IMR-90 (cell line): ENCODE measurements at places on chromosomes 1 and 21. TPM values are rescaled to one million over a fixed set of nuclear protein-coding genes. Genes with fewer than 3 reads are reported as not detected.

- no peak for DNase-seq
These were observed 1.0 kb downstream of the FAM78B start for GRCh38 chr1:166165661-166166328.

DNA sequence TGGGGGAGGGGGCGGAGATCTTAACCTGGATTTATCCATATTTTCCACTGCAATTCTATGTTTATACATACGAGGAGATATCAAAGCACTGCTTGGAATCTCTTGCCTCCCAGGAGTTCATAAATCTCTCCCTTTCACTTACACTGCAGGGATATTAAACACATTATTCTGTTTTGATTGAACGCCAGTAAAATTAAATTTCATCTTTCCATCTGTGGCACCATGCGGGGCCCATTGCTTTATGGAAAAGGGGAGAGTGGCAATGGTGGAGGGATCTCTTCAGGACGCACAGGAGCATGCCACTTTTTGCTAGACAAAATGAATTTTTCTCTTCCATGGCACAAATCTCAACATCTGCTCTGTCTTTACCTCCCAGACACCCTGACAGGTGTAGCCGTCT, 648.0 kb upstream of the PLXNA2 start:
- no peak for DNase-seq

DNA sequence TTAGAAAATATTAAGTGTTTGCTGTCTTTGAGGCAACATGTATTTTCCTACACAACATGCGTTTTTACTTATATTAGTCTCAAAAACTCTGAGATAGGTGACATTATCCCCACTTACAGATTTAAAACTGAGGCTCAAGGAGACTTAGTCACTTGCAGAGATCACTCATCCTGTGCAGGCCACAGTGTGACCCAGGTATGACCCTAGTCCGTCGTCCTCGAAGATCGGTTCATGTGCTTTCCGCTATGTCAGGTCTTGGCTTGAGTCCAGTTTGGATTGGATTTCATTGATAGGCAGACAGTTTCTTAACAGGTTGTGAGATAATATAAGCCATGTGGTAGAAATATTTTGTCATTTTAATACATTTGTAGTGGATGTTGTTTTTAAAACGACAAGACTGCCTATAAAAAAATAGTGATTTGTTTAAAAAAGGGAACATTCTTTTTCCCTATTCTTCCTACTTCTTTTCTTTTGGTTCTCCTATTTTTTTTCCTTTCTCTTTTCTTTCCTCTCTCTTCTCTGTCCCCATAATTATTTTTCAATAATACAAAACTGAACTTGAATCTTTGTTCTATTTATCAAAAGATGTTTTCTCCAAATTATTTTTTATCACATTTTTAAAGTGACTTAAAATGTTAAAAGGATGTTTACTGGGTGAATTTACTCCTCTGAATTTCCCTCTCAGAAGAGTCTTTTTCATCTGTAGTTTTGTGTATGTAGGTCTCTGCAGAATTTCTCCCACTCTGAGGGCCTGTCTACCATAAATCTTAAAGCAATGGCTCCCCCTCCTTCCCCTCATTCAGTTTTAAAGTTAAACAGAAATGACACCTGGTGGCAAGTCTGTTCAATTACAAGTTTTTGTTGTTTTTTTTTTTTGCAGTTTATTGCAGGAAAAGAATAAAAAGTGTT, 81.8 kb downstream of the PHTF1 start:
- DNase-seq: peak; percentile 63

TRIM45 gene
- total RNA-seq: 1.7 and 2.0 TPM in 2 replicates

TNFRSF8 gene
- total RNA-seq: under 0.01 TPM in 2 replicates

TDRD10 gene
- not detected in 2 replicates for total RNA-seq

CLDN17 gene
- not detected in 2 replicates for total RNA-seq

DNA sequence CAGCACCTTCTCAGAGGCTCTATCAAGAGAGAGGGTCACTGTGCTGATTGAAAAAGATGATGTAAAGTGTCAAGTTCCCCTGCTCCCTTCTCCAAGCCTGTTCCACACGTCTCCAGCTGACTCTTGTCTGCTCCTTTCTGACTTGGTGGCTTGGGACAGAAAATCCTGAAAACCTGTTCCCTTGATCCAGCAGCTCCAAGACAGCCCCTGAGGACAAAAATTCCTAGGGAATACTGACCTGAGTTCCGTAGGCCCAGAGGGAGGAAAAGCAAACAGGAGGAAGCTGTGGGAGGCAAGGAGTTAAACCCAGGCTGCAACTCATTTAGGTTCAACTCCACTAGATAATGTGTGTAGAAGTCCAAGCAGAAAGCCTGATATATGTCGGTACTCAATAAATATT, 42.1 kb upstream of the ATP2B4 start:
- no peak for DNase-seq

MCOLN3 gene
- not detected in 2 replicates for total RNA-seq

GRCh38 chr21:35641271-35642016, 418.9 kb downstream of the SETD4 start:
- peak; percentile 67 for DNase-seq

DNA sequence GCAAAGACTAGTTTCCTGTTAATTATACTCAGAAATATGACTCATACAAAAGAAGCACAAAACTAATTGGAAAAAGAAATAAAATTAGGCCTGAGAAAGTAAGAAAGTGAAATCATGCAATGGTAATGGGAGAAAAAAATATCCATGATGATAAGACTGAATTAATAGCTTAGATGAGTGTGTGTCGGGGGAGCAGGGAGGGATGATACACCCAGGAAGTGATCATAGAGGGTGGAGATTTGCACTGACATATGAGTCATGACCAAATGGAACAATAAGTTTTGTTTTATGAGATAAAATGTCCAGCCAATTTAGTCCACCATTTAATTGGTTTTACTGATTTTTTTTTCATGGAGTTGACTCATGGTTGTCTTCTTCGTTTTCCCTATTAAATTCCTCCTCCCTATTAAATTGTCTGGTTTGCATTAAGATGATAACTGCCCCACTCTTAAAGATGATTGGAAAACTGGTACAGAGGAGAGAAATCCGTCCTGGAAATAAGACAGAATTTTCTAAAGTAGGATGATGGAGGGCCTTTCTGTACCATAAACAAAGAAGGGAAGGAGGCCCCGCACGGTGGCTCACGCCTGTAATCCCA, 111.7 kb upstream of the KCNJ6 start:
- DNase-seq: no peak

- no peak for DNase-seq
These were observed 150.0 kb upstream of the ADGRL2 start for GRCh38 chr1:81650776-81651175.

GRCh38 chr1:219085082-219085481, 88.6 kb upstream of the LYPLAL1 start:
- DNase-seq: peak; percentile 77

MFSD2A gene
- 5.0 and 5.7 TPM in 2 replicates for total RNA-seq

HORMAD1 gene
- not detected in 2 replicates for total RNA-seq

NUDT4B gene
- 19.9 and 28.6 TPM in 2 replicates for total RNA-seq

- no peak for DNase-seq
These were observed 111.4 kb upstream of the TIAM1 start for GRCh38 chr21:31455506-31455905.

IGSF5 gene
- not detected in 2 replicates for total RNA-seq

GRCh38 chr1:71695821-71696220, 586.5 kb downstream of the NEGR1 start:
- peak; percentile 46 for DNase-seq

DNA sequence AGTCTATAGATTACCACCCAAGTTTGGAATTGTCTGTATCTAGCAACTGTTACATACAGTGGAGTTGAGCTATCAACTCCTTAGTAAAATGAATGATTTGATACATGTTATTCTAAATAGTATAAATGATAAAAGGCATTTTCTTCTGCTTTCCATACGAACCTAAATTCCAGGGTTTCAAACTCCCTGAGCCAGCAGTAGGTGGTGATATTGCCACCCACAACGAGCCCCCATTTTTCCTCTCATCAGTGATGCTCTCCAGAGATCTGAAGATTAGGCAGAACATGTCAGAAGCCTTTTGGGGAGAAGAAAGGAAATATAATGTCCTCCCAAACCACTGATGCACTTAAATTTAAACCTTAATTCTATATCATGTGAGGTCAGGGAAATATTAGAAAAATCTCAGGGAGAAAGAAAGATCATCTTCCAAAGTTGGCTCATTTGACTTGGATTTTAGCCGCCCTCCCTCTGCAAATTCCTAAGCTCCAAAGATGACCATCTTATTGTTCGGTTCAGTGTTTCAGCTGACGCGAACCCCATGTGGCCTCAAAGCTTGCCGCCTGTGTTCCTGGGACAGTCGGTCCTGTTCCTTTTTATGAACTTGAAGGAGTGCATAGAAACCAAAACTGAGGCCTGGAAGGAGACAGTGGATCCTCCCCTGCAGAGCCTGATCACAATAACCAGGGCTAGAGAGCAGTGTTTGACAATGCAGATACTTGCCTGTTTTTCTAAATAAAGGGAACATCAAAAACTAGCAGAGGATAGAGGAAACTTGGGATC, 2.3 kb downstream of the EVA1C start:
- peak; percentile 63 for DNase-seq

DNA sequence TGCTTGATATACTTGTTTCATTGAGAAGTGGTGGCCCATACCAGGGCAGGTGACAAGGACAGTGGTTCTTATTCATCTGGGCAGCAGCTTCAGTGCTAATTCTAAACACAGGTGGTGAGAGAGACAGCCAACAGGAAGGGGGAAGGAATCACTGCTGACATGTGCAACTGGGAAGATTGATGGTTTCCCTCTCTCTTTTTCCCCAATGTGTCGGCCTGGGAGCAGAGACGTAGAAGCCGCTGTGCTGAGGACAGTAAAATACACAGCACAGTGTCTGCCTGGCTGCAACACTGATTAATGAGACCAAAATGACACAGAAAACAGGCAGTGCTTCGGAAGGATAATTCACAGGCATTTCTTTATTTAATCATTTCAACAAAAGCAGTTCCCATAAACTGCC, 48.8 kb downstream of the WARS2 start:
- DNase-seq: no peak

GRCh38 chr1:37238364-37239224, 204.3 kb upstream of the GRIK3 start:
- no peak for DNase-seq

GRCh38 chr1:157505481-157506272, 46.6 kb downstream of the FCRL5 start:
- DNase-seq: peak; percentile 55

GRCh38 chr1:212355230-212355969, 59.3 kb downstream of the PACC1 start:
- DNase-seq: peak; percentile 53

DNA sequence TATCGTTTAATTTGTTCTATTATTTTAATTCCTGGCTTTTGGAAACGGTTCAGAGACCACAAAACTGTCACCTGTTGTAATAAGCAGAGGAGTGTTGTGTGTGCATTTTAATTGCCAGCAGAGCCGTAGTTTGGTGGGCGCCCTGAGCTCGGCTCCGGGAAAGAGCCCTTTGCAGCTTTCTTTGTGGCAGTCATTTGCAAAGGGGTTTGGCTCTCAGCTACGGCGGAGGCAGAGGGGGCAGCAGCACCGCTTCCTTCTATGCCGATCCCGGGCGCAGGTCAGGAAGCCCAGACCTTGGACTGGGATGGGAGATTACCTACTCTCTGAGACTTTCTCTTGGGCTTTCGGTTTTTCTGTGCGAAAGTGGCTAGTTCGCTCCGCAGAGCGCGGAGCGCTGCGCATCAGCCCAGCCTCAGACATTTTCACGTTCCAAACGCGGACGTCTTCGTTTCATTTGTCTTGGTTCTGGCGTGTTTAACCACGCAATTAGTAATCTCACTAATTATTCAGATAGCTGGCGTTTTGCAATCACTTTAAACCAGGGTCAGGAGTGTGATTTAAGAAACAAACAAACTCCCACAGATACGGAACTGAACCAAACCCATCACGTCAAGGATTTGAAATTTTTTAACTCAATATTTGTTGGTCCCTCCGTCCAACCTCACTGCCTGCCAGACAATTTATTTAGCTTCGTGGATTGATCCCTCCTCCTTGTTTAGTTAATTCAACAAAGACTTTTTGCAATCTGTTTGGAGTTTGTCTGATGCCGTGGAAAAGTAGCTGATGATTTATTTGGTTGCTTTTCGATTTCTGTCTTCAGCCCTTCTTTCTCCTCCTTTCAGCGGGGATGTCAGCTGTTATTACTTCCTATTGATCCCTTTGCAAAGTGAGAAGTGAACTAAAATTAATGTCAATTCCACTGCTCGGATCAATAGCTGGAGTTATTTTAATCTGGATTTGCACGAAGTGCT, 3.9 kb downstream of the RNF220 start:
- DNase-seq: no peak

OR14K1 gene
- not detected in 2 replicates for total RNA-seq

- DNase-seq: no peak
These were observed 516 bp downstream of the PHLDA3 start for GRCh38 chr1:201468501-201468843.

- DNase-seq: peak; percentile 78
These were observed 32.6 kb upstream of the LAMC1 start for GRCh38 chr1:182990413-182991144.

DNA sequence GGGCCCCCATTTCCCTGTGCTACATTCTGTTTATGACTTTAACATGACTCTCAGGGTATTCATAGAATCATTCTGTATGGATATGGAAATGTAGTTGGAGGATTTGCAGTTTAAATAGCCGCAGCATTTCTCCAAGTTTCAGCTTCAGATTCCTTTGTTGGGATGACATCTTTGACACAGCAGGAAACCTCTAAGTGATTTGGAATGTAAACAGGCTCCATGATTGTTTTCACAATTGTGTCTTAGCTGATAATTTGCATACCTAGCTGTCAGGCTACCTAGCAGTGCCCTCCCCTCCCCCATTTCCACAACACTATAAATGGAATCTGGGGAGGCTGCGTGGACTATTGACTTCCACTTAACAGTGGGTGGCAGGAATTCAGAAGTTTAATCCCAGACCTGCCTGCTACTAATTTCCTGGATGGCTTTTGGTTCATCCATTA, 290.2 kb downstream of the HLX start:
- peak; percentile 67 for DNase-seq

- DNase-seq: no peak
These were observed 131.6 kb upstream of the SAMSN1 start for GRCh38 chr21:14677639-14678179.

- no peak for DNase-seq
These were observed 339.0 kb downstream of the RWDD3 start for GRCh38 chr1:95572962-95573361.

NHLH2 gene
- total RNA-seq: not detected in 2 replicates

GRCh38 chr1:87757676-87758075, 429.0 kb downstream of the LMO4 start:
- DNase-seq: peak; percentile 57

- no peak for DNase-seq
These were observed 10.7 kb downstream of the ETNK2 start for GRCh38 chr1:204141131-204141530.

ACTL8 gene
- under 0.01 and 0.28 TPM in 2 replicates for total RNA-seq

HTR6 gene
- total RNA-seq: not detected in 2 replicates

DNA sequence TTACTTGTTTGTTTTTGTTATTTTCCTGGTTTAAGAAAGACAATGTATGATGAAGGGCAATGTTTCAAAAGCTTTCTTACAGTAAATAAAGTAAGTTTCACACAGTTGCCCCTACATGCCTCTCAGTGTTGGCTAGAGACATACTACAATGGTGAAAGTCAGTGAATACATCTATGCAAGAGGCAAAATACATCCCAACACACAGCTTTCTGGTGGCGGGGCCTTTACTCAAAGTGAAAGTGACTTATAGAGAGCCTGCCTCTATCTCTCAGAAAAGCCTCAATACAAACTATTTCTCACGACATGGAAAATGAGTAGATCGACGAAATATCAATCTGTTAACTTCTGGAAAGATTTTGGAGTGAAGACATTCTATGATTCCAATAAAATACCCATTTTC, 122.3 kb downstream of the SLC30A10 start:
- no peak for DNase-seq
